ENCODE measurements at places on chromosomes 11 and 22. TPM values are rescaled to one million over a fixed set of nuclear protein-coding genes. Genes with fewer than 3 reads are reported as not detected.

The SLC22A25 gene
- not detected for total RNA-seq

The MIOX gene
- total RNA-seq: not detected

The TEX54 gene
- total RNA-seq: not detected

The CCDC188 gene
- not detected for total RNA-seq

The MN1 gene
- total RNA-seq: 32.0 TPM

The DDT gene
- total RNA-seq: 80.0 TPM

The APOL5 gene
- total RNA-seq: not detected

The NUCB2 gene
- 48.8 TPM for total RNA-seq

The C11orf52 gene
- 8.1 TPM for total RNA-seq

The PHETA2 gene
- total RNA-seq: 42.0 TPM

The USP2 gene
- total RNA-seq: 0.11 TPM

The A4GALT gene
- total RNA-seq: 7.9 TPM

The DDI1 gene
- total RNA-seq: not detected

The NXPE4 gene
- not detected for total RNA-seq

The PLEKHB1 gene
- 1.2 TPM for total RNA-seq

The FAM83F gene
- 2.7 TPM for total RNA-seq

The CEP126 gene
- 7.1 TPM for total RNA-seq

The RBM14 gene
- total RNA-seq: 37.3 TPM

The CLDN5 gene
- total RNA-seq: not detected

The OR52N4 gene
- total RNA-seq: 0.39 TPM

The TST gene
- 33.0 TPM for total RNA-seq

The CDC42BPG gene
- total RNA-seq: 31.0 TPM

The SHANK3 gene
- total RNA-seq: 1.2 TPM

The BTG4 gene
- 0.22 TPM for total RNA-seq

The TSPAN32 gene
- not detected for total RNA-seq

The OR8D1 gene
- not detected for total RNA-seq

The ALG8 gene
- 46.5 TPM for total RNA-seq

The SF3B2 gene
- 138 TPM for total RNA-seq

The GAL gene
- total RNA-seq: not detected

The NXPE1 gene
- not detected for total RNA-seq

The YPEL1 gene
- total RNA-seq: 0.22 TPM

The SYT13 gene
- not detected for total RNA-seq

The MRGPRF gene
- 5.1 TPM for total RNA-seq

All from placental epithelial cell (primary cell).